ENCODE measurements at places on chromosomes 12 and 14.

- no peak for DNase-seq
These were observed 338.6 kb downstream of the PCNX1 start for GRCh38 chr14:71245659-71246361.

GRCh38 chr14:37597914-37598746 is 2.7 kb downstream of the TTC6 start:
- no peak for DNase-seq

GRCh38 chr14:21579976-21580375 is at the start of gene OR10G3:
Gene OR10G3 (minus strand): TSS chr14:21580076. CDS start chr14:21570744, 9,332 bp downstream.
- no peak for DNase-seq

- DNase-seq = peak; percentile 29
These were observed 16.3 kb upstream of the POLR3B start for GRCh38 chr12:106341086-106341877.

DNA sequence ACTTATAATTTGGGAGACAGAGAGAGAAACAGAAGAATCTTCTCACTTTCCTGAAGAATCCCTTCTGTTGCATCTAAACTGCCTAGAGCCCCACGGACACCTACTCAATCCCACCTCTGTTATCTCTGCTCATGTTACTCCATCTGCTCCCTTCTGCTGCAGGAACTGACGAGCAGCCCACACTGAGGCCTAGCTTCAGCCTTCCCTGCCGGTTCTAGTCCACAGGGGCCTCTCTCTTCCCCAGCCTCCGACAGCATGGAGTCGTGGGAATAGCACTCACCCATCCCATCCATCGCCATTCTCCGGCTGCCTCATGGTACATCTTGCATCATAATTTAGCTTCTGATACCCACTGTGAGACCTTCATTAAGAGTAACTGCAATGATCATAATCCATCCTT is 4.0 kb downstream of the RAB15 start:
- DNase-seq = no peak
